Stimulated activated CD4-positive, alpha-beta T cell treated with anti-CD3 and anti-CD28 coated beads, TNF-alpha, amount 100 ng/mL, for 24 hours (primary cell): ENCODE measurements at places on chromosomes 1 and 21.

- DNase-seq, result no peak
Measured at GRCh38 chr21:42581993-42582786, 68.5 kb downstream of the SLC37A1 start.

DNA sequence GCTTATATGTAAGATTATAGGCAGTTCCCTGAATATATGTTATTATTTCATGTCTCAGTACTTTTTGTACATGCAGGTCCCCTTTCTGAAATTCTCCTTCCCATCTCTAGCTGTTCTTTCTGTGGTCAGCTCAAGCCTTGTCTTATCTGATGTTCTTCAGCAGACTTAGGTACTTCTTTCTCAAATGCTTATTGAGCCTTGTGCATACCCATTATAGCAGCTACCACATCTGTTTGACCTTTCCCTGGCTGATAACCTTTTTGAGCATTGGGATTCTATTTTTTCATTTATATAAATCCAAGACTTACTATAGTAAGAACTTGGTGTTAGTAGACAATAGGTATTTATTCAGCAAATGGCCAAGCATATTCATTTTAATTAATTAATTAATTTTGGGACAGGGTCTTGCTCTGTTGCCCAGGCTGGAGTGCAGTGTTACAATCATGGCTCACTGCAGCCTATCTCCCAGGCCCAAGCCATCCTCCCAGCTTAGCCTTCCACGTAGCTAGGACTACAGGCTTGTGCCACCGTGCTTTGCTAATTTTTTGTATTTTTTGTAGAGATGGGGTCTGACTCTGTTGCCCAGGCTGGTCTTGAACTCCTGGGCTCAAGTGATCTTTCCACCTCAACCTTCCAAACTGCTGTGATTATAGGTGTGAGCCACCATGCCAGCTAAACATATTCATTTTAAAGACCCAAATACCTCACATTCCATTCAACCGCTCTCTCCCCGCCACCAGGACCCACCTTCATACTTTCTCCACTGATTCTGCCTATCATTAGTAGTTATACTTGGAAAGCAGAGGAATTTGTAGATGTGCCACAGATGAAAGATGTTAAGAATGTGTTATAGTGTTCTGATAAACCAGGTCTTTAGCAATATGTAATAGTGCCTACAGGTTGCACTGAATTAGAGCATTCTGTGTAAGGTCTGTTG lies 16.7 kb downstream of the TIPRL start:
- no peak for DNase-seq

DNA sequence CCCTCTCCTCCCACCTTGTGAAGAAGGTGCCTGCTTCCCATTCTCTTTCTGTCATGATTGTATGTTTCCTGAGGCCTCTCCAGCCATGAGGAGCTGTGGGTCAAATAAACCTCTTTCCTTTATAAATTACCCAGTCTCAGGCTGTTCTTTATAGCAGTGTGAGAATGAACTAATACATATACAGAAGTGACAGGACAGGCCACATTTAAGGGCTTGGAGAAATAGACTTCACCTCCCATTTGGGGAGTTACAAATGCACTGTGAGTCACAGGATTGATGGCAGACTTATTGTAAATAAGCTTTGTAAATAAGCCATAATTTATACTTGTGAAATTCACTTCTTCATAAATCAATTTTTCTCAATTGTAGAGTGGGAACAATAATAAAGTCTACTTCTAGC lies 543.3 kb downstream of the LRRIQ3 start:
- no peak for DNase-seq

DNA sequence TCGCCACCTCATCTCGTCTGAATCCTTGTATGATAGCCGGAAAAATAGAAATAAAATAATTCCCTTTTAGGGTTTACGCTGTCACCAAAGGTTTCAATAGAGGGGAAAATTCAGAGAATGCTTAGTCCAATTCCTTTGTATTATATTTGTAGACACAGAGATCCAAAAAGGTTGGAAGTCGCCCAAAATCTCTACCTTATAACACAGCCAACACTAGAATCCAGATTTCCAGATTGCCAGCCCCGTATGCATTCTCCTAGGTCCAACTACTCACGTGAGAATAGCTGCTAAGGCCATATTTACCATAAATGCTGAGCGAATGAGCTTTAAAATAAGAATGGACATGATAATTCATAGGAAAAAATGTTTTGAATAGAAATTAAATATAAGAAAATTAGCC lies 124.5 kb downstream of the KCNK1 start:
- DNase-seq, result no peak

- no peak for DNase-seq
Measured at GRCh38 chr1:92577261-92577895, 90.7 kb upstream of the GFI1 start.

DNA sequence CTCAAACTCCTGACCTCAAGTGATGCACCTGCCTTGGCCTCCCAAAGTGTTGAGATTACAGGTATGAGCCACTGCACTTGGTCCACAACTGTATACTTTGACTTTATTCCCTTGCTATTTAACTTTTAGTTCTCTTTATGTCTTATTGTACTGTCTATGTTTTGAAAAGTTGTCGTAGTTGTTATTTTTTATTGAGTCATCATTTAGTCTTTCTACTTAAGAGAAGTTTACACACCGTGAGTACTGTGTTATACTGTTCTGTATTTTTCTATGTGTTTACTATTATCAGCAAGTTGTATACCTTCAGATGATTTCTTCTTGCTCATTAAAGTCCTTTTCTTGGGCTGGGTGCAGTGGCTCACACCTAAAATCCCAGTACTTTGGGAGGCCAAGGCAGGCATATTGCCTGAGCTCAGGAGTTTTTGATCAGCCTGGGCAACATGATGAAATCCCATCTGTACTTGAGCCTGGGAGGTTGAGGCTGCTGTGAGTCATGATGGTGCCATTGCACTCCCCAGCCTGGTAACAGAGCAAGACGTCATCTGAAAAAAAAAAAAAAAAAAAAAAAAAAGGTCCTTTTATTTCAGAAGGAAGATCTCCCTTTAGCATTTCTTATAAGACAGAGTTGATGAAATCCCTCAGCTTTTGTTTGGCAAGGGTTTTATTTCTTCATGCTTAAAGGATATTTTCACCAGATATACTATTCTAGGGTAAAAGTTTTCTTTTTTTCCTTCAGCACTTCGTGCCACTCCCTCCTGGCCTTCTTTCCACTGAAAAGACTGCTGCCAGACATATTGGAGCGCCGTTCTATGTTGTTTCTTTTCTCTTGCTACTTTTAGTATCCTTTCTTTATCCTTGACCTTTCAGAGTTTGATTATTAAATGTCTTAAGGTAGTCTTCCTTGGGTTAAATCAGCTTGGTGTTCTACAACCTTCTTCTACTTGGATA lies 47.6 kb downstream of the TNFSF18 start:
- DNase-seq, result no peak

- no peak for DNase-seq
Measured at GRCh38 chr1:28073867-28074266, 14.5 kb downstream of the EYA3 start.

DNA sequence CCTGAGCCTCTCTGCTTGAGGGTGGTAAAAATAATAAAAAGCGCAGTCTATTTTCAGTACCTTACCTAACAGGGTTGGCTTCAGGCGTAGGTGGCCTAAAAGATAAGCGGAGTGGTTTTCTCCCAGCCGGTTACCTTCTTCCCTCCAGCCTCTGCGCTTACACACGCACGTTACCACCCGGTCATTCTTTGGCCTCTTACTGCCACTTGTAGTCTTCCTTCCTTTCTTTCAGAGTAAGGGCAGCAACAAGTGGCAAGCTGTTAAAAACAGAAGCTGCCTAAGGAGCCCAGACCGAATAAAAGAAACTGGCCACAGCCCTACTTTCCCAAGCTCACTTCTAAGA lies 35.4 kb downstream of the CLCA1 start:
- no peak for DNase-seq

DNA sequence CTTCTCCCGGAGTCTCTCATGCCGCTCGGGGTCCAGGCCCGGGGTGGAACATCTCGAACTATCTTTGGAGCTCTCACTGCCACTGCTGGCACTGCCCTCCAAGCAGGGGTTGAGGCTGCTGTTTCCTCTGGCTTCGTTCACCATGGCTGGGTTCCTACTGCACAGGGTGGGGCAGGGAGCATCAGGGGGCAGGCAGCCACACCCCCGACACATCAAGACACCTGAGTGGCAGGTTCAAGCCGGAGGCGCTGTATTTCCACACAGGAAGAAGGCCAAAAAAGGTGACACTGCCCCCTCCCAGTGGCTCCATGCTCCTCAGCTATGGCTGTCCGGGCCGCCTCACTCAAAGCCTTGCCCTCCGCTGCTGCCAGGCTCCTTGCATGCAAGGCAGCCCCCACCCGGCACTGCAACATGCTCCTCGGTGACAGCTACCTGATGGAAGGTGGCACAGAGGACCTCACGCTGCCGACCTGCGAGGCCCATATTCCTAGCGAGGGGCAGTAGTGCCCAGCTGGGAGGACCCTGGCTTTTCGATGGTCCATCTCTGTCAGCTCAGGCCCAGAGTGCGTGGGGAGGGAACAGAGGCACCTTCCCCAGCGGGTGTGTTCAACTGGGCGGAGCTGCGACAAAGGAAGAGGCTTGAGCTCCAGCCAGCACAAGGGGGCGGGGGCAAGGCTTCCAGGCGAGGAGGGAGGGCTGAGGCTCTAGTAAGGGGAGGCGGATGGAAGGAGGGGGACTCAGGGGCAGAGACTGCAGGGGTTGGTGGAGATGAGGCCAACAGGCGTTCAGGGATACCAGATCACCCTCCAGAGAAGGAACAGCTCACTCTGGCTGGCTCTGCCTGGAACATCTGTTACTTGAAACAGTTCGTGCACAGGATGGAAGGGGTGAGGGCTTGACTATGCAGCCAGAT lies 2.5 kb downstream of the MTHFR start:
- peak; percentile 74 for DNase-seq

- DNase-seq, result no peak
Measured at GRCh38 chr1:905071-905749, 18.5 kb upstream of the SAMD11 start.

- no peak for DNase-seq
Measured at GRCh38 chr1:70828177-70828576, 219.4 kb downstream of the PTGER3 start.

DNA sequence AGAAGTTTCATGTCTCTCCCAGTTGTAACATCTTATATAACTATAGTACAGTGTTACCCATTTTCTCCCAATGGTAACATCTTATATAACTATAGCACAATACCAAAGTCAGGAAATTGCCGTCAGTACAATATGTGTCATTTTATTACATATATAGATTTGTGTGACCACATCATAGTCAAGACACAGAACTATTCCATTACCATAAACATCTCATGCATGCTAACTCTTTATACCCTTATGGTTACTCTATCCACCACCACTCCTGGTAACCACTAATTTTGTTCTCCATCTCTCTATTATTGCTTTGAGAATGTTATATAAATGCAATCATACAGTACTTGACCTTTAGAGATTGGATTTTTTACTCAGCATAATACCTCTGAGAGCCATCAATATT lies 120.7 kb downstream of the BACH1 start:
- no peak for DNase-seq

GRCh38 chr1:62991152-62991551 lies 207.2 kb downstream of the ATG4C start:
- no peak for DNase-seq

GRCh38 chr1:111856411-111857185 lies 100.9 kb downstream of the DDX20 start:
- DNase-seq, result no peak

DNA sequence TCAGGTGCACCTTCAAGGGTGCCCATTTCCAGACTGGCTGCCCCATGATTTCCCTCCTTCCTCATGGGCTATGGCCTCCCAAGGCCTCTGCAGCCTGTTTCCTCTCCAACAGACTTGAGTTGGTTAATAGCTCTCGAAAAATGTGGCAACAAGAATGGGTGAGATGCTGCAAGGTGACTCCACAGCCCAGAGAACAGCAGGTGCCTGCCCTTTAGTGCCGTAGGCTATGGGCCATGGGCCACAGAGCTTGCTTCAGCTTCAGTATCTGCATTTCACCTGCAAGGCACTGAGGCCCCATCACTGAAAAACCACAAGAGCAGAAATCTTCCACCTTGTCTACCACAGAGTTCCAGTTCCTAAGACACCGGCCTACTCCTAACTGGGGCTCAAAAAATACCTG lies 122.0 kb downstream of the ETS2 start:
- DNase-seq, result no peak

DNA sequence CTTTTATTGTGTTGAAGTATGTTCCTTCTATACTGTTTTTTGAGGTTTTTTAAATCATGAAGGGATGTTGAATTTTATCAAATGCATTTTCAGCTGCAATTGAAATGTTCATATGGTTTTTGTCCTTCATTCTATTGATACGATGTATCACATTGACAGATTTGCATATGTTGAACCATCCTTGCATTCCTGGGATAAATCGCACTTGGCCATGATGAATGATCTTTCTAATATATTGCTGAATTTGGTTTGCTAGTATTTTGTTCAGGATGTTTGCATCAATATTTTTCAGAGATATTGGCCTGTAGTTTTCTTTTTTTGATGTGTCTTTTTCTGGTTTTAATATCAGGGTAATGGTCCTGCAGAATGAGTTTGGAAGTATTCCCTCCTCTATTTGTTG lies 214.0 kb downstream of the LMO4 start:
- DNase-seq, result no peak

- no peak for DNase-seq
Measured at GRCh38 chr21:33070998-33071769, 1.2 kb downstream of the OLIG1 start.

DNA sequence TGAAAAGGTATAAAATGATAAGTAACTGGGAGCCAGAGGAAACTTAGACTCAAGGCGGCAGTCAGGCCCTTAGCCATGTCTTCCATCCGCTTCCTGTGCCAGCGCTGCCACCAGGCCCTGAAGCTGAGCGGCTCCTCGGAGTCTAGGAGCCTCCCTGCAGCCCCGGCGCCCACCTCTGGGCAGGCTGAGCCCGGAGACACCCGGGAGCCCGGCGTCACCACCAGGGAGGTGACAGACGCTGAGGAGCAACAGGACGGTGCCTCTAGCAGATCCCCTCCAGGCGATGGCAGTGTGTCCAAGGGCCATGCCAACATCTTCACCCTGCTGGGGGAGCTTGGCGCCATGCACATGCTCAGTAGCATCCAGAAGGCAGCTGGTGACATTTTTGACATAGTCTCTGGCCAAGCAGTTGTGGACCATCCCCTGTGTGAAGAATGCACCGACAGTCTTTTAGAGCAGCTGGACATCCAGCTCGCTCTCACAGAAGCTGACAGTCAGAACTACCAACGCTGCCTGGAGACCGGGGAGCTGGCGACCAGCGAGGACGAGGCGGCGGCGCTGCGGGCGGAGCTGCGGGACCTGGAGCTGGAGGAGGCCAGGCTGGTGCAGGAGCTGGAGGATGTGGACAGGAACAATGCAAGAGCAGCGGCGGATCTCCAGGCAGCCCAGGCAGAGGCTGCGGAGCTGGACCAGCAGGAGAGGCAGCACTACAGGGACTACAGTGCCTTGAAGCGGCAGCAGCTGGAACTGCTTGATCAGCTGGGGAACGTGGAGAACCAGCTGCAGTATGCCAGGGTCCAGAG lies at the start of gene BECN2:
BECN2 (plus strand) TSS at position 76 of the 803 bp plus-strand sequence; CDS start at position 76, 0 bp downstream.
- no peak for DNase-seq

DNA sequence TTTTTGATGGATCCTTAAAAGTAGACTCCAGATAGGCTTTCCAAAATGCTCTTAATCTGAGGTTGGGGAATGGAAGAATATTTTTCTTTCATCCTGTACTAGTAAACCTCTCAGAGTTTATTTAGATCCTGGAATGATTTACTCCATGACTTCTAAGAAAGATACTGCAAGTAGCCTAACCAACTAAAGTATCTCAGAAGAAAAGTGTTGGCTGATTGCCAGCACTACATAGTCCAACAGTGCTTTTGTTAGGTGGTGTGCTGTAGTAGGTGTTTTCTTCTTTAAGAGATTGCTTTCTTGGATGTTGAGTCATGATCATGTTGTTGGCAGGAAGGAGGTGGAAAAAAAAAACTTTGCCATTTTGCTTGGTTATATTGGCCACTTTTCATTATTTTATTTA lies 119.8 kb downstream of the OSBPL9 start:
- DNase-seq, result no peak

GRCh38 chr1:154923695-154924094 lies 12.8 kb downstream of the PMVK start:
- DNase-seq, result no peak
